Activated naive CD4-positive, alpha-beta T cell (primary cell): ENCODE measurements at places on chromosomes 2 and 18.

DNA sequence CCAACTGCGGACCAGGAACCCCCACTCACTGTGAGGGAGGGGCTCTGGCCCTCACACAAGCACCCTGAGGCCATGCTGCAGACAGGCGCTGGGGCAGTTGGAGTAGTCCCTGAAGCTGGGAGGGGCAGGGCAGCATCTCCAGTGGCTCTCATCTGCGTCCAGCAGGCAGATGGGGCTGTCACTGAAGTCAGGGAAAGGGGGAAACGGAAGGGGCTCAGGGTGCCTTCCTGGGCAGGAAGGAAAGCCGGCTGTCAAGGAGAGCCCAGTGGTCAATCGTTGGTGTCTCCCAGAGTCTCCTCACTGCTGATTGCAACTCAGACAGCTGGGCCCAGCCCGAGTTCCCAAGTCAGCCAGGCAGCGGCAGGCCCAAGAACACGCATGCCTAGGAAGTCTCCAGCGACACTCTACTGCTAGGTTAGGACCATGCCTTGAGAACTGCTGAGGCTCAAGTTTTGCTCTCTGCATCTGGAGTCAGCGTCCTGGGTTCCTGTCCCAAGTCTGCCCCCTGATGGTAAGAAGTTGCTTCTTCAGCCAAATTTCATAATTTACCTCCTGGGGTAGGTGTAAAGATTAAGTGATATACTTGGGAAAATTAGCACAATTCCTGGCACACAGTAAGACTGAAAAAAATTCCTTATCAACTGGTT is 27.4 kb upstream of the NMUR1 start:
- DNase-seq: no peak

GRCh38 chr2:160474891-160475787 is 18.5 kb downstream of the RBMS1 start:
- no peak for DNase-seq

DNA sequence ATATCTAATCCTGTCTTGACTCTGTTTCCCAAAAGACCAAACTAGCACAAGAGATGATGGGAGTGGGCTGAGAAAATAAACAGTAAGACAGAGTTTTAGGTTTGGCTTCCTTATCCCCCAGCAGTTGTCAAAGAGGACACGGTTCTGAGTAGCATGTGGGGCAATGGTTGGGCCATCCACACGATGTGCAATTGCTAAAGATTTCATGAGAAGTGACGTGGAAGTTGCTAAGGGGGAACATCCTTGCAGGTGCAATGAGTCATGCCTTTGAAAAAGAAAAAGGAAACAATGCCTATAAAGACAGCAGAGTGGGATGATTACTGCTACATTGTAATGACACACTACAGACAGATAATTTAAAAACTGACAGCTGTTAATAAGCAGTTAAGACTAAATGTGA is 1395.8 kb downstream of the LRP1B start:
- DNase-seq: no peak

DNA sequence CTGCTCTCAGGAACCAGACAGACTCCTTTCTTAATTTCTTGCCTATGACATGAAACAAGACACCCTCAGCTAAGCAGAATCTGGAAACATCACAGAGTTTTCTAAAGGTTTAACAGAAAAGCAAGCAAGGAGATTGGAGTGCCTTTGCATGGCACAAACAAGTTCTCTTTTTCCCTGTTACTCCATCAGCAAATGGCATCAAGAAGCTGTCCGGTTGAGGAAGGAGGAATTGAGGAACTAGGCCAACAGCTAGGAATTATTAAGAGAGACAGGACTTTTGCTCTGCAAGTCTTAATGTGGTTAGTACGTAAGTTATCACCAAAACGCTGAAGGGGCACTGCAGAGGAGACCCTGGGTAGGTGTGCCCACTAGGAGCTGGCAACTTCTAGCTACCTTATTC is 53.2 kb downstream of the NEB start:
- no peak for DNase-seq

- DNase-seq: no peak
Observed at GRCh38 chr2:224922142-224922727, 120.0 kb downstream of the DOCK10 start.

- DNase-seq: no peak
Observed at GRCh38 chr18:52950155-52950554, 610.2 kb downstream of the DCC start.
